ENCODE measurements at places on chromosomes 6 and 20.

DNA sequence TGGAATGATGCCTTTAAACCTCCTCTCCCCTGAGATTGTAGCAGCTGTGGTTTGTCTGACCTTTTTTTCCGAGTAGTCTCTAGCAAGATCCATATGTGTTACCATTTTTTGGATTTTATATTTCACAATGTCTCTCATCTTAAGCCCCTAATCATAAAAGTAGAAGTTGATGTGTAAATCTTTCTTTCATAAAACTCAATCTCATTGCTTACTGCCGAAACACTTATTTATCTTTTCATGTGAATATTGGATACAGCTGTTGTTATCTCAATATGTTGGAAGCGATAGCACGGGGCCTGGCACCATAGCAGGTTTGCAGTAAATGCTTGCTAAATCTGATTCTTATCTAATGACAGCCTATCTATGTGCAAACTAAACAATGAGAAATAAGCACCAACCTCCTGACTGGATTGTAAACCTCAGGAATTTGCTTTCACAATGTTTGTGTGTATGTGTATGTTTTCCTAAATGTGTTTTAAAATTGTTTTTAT is 14.2 kb downstream of the SMPDL3A start:
- no peak for DNase-seq

DNA sequence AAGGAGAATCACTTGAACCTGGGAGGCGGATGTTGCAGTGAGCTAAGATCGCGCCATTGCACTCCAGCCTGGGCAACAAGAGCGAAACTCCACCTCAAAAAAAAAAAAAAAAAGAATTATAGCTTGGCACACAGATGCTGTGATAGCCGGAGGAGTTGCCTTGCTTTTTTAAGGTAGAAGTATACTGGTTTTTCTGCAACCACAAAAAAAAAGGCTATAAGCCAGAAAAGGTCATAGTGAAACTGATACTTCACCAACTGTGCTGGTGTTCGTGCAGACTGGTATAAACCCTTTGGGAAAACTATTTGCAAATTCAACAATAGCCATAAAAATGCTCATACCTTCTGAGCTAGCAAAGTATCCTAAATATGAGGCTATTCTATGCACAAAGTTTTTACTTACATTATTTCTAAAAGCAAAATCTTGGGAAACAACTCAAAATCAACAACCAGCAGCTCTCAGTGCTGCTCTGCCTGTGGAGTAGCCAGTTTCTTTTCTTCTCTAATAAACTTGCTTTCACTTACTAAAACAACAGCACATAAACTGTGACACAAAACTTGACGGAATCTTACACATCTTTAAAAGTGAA is 44.0 kb downstream of the B4GALT5 start:
- no peak for DNase-seq

GRCh38 chr6:153145591-153145990 is 14.5 kb upstream of the RGS17 start:
- DNase-seq, result no peak

DNA sequence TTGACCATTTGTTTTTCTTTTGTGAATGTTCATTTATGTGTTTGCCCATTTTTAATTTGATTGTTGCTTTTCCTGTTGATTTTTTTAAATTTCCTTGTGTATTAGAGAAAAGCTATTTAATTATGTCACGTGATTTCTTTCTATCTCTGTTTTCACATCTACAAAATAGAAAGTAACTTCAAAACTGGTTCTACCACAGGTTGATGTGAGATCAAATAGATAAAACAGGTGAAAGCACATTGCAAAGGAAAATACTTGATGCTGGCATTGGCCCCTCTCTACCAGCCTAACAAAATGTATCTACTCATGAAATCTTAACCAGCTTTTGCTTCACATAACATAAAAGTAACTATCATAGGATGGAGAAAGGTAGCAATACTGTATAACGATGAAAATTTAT is 129.2 kb downstream of the TMEM242 start:
- no peak for DNase-seq

DNA sequence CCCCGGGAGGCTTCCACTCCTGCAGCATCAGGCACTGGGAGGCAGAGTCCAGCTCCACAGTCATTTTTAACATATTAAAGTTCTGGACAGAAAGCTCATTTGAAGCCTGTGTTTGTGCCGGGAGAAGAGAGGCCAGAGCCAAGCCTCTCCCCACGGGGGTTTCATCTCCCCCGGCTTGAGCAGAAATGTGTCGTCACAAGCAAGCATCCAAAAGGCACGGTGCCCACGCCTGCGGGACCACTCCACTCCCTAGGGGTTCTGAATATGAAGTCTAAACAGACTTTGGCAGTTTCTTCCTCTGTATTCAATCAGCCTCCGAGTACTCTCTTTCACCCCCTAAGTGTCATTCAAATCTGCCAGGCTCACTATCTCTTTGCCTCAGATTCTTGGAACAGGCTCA is 75.3 kb downstream of the STK35 start:
- DNase-seq, result no peak

Measured in HT1080 (cell line).